ENCODE measurements at places on chromosomes 16 and 17.

GRCh38 chr16:71297341-71297634 is 8.1 kb upstream of the CMTR2 start:
- no peak for DNase-seq

DNA sequence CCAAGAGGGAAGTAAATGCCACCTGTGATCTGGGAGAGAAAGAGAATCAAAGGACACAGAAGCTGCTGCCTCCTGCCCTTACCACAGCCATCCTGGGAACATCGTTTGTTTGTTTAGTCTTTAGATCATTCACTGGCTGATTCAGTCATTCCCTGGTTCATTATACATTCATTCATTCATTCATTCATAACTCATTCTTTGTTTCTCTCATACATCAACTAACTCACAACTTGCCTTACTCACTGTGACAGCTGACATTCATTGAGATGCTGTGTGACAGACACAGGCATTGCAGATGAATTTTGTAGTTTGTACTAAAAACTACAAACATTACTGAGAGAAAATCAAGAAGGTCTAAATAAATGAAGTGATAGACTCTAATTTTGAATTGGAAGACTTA is 291.0 kb upstream of the TNRC6C start:
- DNase-seq: no peak

DNA sequence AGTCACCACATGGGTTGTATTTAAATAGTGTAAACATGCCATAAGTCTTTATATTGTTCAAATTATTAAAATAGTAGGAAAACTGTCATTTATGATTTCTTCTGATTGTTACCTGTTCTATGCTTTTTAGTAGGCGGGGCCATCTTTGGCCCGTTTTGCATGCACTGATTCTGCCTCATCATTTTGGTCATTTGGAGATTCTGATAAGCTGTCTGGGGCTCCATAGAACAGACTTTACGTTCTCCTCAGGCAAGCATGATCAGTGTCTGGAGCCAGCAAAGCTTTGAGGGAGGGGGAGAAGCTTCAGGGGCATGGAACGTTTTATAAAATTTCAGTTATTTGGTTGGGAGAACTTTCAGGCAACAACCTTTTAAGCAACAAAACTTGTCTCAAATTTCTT is 8.8 kb downstream of the NDEL1 start:
- DNase-seq: no peak

DNA sequence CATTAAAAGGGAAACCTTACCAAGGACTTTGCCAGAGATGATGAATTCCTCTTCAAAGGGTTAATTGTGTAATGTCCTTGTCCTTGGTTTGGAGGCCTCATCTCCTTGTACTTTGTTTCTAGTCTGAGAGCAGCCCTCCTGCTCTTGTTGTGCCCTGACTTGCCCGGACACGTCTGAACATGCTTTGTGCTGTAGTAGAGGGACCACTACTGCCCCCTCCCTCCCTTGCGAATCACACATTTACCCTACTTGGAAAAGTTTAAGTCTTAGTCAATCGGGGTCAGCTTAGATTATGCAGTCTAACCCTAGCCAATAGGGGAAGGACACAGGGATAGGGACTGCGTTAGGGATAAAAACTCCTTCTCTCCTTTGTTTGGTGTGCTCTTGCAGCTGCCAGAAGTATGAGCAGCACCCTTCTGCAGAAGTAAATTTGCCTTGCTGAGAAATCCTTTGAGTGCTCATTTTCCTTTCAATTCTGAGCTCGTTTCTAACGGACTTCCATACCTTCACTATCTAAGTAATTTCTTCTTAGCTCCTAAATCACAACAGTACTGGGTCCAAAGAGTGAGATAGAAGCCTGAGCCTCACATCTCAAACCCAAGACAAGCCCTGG is 26.4 kb upstream of the CLEC3A start:
- DNase-seq: no peak

- DNase-seq: no peak
Observed at GRCh38 chr17:10161386-10161785, 37.0 kb downstream of the GAS7 start.

GRCh38 chr16:63702981-63703590 is 1418.8 kb downstream of the CDH11 start:
- no peak for DNase-seq

DNA sequence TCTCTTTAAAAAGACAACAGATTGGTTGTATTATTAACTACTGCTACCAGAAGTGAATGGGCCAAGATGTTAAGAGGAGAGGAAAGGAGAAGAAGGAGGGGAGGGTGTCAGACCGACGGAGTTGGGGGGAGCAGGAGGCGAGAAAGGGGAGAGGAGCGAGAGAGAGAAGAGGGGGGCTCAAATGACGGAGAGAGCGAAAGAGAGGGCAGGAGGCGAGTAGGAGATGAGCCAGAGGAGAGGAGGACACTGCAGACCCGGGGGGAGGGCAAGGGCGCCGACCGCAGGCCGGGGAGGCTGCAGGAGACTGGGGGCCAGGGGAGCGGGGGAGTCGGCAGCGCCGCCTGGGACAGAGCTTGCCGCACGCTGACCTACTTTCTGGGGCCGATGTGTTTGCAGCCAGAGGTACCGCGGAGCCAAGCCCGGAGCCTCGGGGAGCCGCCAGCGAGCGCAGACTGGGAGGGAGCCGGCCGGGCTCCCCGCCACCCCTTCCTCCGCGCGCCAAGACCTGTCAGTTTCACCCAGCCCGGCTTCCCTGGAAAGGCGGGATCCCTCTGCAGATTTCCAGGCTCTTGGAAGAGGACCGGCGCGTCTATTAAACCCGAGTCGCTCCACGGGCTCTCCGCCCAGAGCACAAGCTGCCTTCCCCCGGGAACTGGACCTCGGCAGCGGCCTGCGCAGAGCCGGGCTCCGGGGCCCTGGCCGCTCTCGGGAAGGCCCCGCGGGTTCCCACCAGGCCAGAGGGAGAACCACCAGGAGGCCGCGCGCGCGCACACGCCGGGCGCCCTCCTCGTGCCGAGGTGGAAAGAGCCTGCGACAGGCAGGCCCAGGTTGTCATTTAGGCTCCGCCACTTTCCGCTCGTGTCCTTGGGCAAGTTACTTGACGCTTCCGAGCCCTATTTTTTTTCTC is 74.6 kb downstream of the CMC2 start:
- peak; percentile 35 for DNase-seq

DNA sequence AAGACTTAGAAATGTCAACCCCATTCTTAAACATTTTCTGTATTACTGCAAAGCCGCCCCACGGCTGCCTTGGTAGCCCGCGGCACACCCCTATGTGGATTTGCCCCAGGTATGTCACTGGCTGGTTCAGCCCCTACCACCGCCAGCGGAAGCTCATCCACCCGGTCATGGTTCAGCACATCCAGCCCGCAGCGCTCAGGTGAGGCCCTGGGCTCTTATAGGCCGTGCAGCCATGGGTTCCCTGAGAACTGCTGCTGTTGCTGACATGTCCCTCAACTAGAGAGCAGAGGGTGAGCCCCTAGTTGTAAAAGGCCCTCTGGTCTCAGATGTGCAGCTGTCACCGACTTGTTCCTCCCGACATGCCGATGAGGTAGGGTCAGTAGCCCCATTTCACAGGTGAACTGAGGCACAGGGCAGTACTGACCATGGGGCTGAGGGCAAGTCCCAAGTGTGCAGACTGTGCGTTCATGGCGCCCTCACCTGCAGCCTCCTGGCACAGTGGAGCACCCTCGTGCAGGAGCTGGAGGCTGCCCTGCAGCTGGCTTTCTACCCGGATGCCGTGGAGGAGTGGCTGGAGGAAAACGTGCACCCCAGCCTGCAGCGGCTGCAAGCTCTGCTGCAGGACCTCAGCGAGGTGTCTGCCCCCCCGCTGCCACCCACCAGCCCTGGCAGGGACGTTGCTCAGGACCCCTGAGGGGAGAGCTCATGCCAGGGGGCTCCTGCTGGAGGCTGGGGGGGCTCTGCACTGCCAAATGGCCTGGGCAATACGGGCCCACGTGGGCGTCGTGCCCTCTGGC is 8.7 kb downstream of the CYBC1 start:
- DNase-seq: no peak

DNA sequence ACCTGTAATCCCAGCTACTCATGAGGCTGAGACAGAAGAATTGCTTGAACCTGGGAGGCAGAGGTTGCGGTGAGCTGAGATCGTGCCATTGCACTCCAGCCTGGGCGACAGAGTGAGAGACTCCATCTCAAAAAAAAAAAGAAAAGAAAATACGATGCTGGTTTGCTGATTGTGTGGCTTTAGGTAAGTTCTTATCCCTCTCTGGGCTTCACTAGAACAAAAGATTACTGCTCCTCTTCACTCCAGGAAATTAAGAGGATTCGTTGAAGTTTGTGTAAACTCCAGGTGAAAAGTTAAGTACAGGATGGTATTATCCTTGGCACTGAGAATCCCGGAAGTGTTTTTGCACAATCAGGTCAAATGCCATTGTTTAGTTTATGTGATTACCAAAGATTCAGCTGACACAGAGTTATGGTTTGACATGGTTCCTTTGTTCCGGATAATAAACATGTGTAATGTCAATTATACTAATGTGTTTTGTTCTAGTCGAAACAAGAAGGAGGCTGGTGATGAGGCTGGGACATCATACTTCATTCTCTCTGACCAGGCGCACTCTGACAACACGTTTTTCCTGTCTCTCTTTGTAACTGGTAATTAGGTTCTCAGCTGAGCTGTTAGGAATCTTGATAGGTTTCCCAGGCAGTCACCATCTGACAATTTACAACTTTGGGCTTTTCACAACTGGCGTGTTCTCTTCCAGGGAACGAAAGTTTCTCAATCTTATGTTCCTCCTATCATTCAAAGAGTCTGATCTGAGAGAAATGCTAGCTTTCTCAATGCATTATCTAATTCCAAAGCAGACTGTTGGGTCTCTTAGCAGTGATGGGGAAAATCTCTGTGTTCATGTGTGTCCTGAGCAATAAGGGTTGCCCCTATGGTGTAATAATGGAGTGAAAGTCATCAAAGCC is 10.8 kb upstream of the TAOK1 start:
- no peak for DNase-seq

- DNase-seq: no peak
Observed at GRCh38 chr17:31200287-31200686, 96.8 kb downstream of the OMG start.

- no peak for DNase-seq
Observed at GRCh38 chr17:69067274-69068047, 6.7 kb upstream of the ABCA9 start.

DNA sequence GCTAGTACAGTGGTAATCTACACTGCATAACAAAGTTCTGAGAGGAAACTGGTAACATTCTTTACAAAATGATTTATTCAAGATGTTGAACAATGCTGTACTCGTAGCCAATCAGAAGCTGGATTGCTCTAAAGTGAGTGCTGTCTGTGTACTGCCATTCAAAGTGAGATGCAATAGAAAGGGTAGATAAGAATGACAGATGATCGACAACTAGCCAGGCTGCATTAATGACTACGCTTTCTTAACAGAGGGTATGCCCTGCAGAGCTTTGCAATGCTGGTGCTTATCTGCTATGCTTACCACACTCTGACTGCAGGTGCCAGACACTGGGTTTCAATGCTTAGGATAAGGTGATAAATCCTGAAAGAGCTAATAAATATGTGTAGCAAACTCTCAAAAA is 46.1 kb upstream of the SLC25A19 start:
- no peak for DNase-seq

DNA sequence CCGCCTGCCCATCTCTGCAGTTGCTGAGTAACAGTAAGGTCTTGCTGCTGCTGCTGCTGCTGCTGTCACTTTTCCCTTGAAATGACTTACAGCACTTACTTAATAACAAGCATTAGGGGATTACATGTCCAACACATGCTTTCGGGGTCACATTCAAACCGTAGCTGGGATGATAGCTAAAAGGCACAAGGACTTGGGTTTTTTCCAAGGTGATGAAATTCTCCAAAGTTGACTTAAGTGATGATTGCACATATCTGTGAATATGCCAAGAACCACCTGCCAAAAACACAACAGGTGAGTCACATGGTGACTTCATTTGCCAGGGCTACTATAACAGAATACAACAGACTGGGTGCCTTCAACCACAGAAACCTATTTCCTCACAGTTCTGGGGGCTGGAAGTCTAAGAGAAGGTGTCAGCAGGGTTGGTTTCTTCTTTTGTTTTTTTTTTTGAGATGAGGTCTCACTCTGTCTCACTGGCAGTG is 121.9 kb upstream of the TNRC6C start:
- DNase-seq: no peak

- DNase-seq: no peak
Observed at GRCh38 chr17:48308581-48308980, 121.4 kb downstream of the SKAP1 start.

GRCh38 chr16:12017558-12017957 is 41.0 kb downstream of the SNX29 start:
- no peak for DNase-seq

DNA sequence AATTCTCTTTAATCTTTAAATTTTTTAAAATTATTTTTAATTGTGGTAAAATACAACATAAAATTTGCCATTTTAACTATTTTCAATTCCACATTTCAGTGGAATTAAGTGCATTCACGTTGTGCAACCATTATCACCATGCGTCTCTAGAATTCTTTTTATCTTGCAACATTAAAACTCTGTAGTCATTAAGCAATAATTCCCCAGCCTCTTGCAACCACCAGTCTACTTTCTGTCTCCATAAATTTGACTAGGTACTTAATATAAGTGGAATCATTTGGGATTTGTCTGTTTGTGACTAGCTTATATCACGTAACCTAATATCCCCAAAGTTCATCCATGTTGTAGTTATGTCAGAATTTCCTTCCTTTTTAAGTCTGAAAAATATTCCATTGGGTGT is 79.1 kb downstream of the TAOK1 start:
- no peak for DNase-seq

- no peak for DNase-seq
Observed at GRCh38 chr17:334974-335481, 17.6 kb downstream of the RPH3AL start.

DNA sequence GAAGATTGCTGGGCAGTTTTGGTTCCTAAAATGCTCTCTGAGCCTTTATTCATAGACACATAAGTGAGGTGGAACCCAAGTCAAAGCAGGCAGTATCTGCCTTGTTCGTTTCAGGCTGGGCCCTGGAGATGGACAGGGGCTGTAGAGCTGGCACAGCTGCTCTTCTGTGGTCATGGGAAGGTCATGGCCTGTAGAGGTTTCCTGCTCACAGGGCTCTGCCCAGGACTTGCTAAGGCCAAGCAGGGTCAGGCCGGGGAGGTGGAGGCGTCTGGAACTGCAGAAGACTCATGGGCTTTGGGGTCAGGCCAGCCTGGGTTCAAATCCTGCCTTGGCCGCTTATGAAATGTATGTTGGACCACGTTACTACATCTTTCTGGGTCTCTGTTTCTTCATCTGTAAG is 50.2 kb downstream of the IRX5 start:
- DNase-seq: no peak

DNA sequence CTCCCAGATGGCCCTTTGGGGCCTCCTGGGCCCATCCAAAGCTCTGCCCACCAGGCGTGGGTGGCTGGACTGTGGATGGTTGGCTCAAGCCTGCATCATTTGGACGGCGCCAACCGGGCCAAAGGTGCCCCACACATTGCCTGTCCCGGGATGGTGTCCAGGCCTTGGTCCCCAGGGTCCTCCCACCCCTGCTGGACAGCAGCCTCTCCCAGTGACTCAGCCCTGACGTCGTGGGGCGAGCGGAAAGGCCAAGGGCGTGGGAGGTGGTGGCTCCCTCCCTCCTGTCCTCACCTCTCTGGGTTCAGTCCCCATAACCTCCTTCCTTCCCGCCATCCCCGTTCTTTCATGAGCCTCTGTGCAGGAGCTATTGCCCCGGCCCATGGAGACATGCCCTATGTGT is 42.1 kb upstream of the DLX4 start:
- DNase-seq: no peak

GRCh38 chr16:2296661-2297505 is 29.0 kb upstream of the RNPS1 start:
- DNase-seq: no peak

- no peak for DNase-seq
Observed at GRCh38 chr16:84294531-84295142, at the start of gene WFDC1. Gene WFDC1, plus strand, starts transcription at chr16:84294878. Its CDS starts 94 bp downstream, at chr16:84294972.

- DNase-seq: no peak
Observed at GRCh38 chr17:40314584-40314956, 5.6 kb downstream of the RARA start.
